ENCODE measurements at places on chromosomes 3 and 15.

DNA sequence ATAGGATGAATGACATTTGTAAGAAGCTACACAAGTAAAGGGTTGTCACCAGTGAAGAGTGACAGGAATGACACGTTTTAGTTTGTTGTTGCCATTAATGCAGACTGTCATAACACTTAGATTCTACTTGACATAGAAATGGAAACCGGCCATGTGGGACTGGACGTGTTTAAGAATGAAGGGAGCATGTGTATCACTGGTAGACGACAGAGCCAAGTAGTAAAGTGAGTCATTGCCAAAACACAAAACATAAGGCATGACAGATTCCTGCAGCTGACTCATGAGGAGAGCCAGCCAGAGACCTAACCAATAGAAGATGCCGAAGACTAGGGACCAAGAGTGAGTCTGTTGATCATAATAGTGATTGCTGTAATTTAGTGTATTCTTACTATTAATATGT is 106.2 kb upstream of the PLAAT1 start:
- no peaks in the 10 kb centered on the region for H3K4me1 ChIP-seq
- DNase-seq: no peak
- H3K27me3 ChIP-seq: no peaks in the 10 kb centered on the region
- no peaks in the 10 kb centered on the region for H3K36me3 ChIP-seq
- H3K4me3 ChIP-seq: no peak overlapping the region

DNA sequence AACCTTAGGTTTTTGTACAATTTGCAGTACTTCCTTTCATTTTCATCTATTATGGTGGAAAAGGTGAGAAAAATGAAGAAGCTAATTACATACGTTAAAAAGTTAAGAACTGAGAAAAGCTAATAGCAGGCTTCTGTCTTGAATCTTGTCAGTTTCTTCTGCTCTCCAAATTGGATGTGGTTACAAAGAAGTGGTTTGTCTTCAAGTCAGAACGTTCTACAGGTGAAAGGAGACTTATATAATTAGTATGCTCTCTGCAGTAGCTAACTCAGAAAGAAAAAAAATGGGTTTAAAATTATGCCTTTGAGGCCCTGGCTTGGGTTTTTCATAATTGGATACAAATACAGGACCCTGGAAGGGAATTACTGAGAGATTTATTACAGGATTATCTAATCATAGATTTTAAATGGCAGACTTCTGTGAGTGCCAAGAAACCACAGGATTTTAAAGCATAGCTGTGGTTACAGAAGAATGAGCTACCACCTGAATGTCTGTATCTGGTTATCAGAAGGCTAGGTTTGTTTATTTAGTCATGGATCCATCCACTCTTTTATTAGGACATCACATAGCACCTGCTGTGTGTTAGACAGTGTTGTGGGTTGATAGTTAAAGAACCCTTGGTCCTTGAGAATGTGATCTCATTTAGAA is 528.1 kb upstream of the MCTP2 start:
- H3K27me3 ChIP-seq: no peaks in the 10 kb centered on the region
- H3K36me3 ChIP-seq: no peaks in the 10 kb centered on the region
- DNase-seq: no peak
- H3K4me3 ChIP-seq: no peak overlapping the region

GRCh38 chr15:77014132-77015081 is 19.5 kb downstream of the PSTPIP1 start:
- H3K4me3 ChIP-seq: no peak overlapping the region
- DNase-seq: no peak
- no peak overlapping the region for H3K27ac ChIP-seq
- no peaks in the 10 kb centered on the region for H3K27me3 ChIP-seq
- no peaks in the 10 kb centered on the region for H3K36me3 ChIP-seq

GRCh38 chr3:153319705-153320554 is 157.9 kb downstream of the RAP2B start:
- no peak overlapping the region for H3K27ac ChIP-seq
- H3K4me3 ChIP-seq: no peak overlapping the region
- DNase-seq: no peak
- H3K27me3 ChIP-seq: no peaks in the 10 kb centered on the region
- no peaks in the 10 kb centered on the region for H3K4me1 ChIP-seq

GRCh38 chr15:88391006-88391405 is 76.2 kb downstream of the MRPL46 start:
- peaks cover 79% of the 10 kb centered on the region for H3K27me3 ChIP-seq
- DNase-seq: peak; percentile 40
- H3K4me1 ChIP-seq: peaks cover 6% of the 10 kb centered on the region
- no peak overlapping the region for H3K27ac ChIP-seq
- H3K36me3 ChIP-seq: no peaks in the 10 kb centered on the region

GRCh38 chr15:55289011-55289745 is 435 bp downstream of the RAB27A start:
- H3K27me3 ChIP-seq: no peaks in the 10 kb centered on the region
- no peak overlapping the region for H3K27ac ChIP-seq
- H3K4me3 ChIP-seq: peak overlapping the region; percentile 91

All from endodermal cell (in vitro differentiated cells).